ENCODE measurements at places on chromosomes 6 and 20.

- DNase-seq: peak; percentile 47
These were observed 3.0 kb downstream of the ZC2HC1B start for GRCh38 chr6:143867236-143867635.

GRCh38 chr6:167778497-167779128, 48.1 kb upstream of the AFDN start:
- no peak for DNase-seq

- peak; percentile 36 for DNase-seq
These were observed 2.8 kb downstream of the KCNQ5 start for GRCh38 chr6:72624557-72625160.

GRCh38 chr6:169982461-169983386, 231.3 kb downstream of the ERMARD start:
- no peak for DNase-seq

DNA sequence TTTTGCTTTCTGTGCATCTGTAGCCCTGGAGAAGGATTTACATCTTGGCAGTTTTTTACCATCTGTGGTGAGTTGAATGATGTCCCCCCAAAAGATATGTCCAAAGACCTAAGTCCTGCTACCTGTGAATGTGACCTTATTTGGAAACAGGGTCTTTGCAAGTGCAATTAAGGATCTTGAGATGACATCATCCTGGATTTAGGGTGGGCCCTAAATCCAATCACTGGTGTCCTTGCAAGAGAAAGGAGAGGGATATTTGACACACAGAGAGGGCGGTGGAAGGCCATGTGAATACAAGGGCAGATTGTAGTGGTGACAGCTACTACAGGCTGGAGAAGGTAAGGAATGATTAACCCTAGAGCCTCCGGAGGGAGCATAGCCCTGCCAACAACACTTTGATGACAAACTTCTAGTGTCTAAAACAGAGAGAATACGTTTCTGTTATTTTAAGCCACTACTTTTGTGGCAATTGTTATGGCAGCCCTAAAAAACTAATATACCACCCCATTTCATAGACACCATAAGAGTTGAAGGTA, 35.1 kb downstream of the MKKS start:
- no peak for DNase-seq

- DNase-seq: no peak
These were observed 17.5 kb downstream of the NRN1 start for GRCh38 chr6:5989141-5989723.

DNA sequence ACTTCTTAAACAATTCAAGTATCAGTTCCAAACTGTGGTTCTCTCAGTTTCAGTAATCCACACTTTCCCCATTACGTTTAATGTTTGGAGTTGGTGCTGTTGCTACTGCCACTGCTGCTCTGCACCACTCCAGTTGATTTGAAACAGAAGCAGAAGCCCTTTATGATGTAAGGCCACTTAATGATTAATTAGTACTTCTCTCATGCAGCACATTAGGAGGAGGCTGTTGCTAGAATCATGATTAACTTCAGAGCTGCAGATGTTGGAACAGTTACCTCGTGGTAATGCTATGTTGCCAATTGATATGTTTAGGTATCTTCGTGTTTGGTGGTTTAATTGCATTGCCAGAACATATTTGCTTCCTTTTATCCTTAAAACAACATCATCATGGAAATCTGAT, 986.2 kb upstream of the CITED2 start:
- no peak for DNase-seq

DNA sequence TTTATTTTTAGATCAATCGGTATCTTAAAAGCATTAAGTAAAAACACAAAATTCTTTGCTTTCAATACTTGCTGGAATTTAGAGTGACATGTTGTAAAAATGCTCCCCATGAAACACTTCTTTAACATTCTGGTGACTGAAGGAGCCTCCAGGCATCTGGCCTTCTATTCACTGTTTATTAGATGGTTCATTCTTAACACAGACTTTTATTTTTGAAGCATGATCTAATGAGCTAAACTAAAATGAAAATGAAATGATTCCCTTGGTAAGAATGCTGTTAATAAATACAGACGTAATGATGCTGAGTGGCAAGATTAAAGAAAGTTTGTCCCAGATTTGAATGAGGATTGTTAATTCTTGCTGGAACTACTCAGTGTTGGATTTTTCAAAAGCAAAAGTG, 698.4 kb downstream of the TENT5A start:
- no peak for DNase-seq

Data from foreskin fibroblast (primary cell).